ENCODE measurements at places on chromosomes 3 and 15. TPM values are rescaled to one million over a fixed set of nuclear protein-coding genes. Genes with fewer than 3 reads are reported as not detected.

ANKUB1 gene
- 0.78 TPM for total RNA-seq

SHC4 gene
- total RNA-seq: 5.5 TPM

DNA sequence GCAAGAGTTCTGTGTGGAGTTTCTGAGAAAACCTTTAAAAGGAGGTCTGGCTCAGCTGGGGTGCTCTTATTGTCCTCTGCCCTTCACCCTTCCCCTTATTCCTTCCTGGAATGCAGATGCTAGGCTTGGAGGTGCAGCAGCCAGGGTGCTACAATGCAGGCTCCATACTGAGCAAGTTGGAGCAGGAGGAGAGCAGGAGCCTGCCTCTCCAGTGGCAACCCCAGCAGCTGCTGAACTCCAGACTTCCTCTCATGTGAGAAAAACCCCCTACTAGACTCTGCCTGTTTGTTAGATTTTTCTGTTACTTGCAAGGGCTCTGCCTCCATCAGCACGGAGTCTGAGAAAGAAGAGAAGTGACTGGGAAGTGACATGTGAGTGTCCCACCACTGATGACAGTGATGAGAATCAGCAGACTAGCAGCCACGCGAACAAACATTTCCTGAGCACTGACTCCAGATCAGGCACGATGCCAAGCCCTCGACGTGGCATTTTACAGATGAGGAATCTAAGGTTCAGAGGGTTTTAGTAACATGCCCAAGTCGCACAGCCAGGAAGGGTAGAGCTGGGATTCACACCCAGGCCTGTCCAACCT, 16.1 kb upstream of the RARRES1 start:
- DNase-seq: no peak

AADACL2 gene
- total RNA-seq: not detected

DNA sequence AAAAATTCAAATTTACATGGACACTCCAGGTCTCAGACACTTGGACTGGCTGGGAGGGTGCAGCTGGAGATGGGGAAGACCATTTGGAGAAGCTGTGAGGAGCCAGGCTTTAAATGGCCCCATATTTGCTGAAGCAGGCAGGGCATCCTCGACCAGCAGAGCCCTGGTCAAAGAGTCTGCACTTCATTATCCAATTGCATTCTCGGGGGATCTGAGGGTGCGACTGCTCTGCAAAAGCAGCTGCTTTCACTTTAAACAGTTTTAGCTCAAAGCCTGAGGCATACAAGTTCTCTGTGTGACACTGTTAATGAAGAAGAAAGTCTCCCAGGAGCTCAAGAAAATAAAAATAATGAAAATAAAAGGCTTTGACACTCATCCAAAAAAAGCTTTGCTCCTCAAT, 98.0 kb upstream of the SLC25A36 start:
- no peak for DNase-seq

ISLR2 gene
- total RNA-seq: 168 TPM

ISLR gene
- total RNA-seq: 8.9 TPM

DNA sequence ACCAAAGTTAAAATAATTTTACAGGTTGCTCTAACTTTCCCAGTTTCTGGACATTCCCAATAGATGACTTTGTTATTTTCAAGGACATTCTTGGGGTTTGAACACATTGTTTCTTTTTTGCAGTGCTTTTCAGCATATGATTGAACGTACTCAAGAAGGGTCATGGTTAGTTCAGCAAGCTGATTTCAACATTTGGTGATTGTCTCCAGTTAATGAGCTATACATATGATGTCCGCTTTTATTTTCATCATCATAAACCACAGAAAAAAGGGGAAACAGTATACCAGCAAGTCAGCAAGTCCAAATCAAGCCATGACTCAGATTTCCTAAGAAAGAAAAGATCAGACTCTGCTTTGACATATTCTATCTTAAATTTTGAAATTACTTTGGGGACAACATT, 69.4 kb downstream of the B3GALNT1 start:
- DNase-seq: no peak

APH1B gene
- 30.6 TPM for total RNA-seq

GRCh38 chr3:88013592-88013991, 45.2 kb downstream of the CGGBP1 start:
- DNase-seq: no peak

- no peak for DNase-seq
Measured at GRCh38 chr3:38651153-38651789, 1.8 kb upstream of the SCN5A start.

LRRC3B gene
- total RNA-seq: 51.3 TPM

RBPMS2 gene
- not detected for total RNA-seq

DNA sequence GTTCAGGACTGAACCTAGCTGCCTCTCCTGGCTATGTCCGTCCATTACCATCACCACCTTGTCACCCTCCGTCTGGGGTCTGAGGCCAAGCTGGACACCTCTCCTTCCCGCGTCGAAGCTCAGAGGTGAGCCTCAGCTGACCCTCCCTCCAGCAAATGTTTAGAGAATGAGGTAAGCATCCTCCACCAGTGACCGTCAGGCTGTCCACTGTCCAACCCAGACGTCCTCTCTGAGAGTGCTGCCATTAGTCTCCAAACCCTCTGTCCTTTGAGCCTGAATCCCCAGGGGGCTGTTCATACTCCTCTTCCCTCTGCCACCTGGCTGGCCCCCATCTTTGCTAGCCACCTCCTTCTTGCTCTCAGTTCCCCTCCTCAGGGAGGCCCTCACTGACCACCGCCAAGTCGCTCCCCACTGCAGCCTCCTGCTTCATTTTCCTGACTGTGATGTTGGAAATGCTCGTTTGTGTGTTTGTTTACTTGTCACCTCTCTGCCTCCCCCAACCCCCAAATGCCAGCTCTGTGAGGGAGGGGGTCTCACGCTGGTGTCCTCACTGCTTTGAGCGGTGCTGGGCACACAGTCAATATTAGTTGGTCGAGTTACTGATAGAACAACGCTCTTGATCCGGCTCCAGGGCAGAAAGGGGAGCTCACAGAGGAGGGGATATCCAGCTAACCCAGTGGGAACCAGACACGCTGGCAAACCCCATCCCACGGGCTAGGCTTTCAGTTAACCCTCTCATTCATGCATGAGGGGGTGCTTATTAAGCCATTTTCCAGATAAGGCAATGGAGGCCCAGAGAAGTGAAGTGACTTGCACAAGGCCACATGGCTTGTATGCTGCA, 64.9 kb downstream of the IQSEC1 start:
- DNase-seq: no peak

GRCh38 chr3:72633534-72633933, 214.7 kb downstream of the SHQ1 start:
- DNase-seq: no peak

- no peak for DNase-seq
Measured at GRCh38 chr3:171343693-171344092, 116.5 kb downstream of the TNIK start.

SLC35G2 gene
- 14.7 TPM for total RNA-seq

VWA5B2 gene
- 0.31 TPM for total RNA-seq

DNA sequence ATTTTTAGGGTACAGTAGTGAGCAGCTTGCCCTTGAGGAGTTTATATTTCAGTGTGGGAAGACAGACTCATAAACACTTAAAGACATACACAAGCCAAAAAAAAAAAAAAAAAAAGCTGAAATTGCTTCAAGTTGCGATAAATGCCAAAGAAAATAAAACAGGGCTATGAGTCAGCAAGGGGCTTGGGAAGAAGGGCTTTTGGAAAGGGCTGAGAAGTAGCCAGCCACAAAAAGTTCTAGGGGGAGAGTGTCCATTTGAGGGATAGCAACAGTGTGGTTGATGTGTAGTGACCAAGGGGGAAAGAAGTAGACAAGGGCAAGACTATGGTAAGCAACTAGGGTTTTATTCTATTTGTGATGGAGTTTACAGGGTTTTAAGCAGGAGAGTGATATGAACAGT, 185.5 kb downstream of the ADAMTS9 start:
- DNase-seq: no peak

GRCh38 chr15:99566157-99566897, 543 bp downstream of the MEF2A start:
- no peak for DNase-seq

DNA sequence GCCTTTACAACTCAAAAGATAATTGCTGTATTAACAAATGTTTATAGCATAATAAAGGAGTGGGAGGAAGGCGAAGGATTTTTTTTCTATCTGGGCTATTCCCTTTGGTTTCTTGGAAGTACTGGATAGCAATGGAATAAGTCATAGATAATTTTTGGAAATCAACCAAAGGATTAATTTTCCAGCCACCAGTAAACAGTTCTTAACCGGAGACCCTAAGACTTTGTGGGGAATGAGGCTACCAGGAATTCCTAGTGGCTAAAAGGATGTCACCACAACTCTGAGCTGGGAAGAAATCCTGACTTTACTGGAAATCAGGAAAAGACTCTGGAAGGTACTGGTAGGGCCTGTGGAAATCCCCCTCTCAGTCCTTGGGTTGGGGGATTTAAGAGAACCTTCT, 138.4 kb upstream of the RARB start:
- no peak for DNase-seq

GRCh38 chr3:152706991-152707713, 127.8 kb upstream of the P2RY1 start:
- DNase-seq: no peak

GASK1A gene
- 8.4 TPM for total RNA-seq

- DNase-seq: no peak
Measured at GRCh38 chr3:3081381-3082233, 28.6 kb downstream of the IL5RA start.

DNA sequence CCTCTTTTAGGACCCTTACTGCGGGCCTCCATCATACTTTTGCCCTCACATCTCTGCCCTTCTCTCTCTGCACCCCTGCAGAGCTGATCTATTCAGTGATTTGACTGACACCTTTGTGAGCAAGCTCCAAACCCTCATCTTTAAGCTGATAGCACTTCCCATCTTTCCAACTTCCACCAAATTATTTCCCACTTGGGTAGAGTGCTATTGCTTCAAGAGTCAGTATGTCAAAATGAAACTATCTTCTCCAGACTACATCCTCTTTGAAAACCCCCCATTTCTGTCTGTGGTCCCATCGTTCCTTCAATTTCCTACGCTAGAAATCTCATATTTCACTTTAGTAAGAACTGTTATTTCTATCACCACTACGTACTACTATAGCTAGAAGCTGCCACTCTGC, 19.7 kb downstream of the ZWILCH start:
- no peak for DNase-seq

DNA sequence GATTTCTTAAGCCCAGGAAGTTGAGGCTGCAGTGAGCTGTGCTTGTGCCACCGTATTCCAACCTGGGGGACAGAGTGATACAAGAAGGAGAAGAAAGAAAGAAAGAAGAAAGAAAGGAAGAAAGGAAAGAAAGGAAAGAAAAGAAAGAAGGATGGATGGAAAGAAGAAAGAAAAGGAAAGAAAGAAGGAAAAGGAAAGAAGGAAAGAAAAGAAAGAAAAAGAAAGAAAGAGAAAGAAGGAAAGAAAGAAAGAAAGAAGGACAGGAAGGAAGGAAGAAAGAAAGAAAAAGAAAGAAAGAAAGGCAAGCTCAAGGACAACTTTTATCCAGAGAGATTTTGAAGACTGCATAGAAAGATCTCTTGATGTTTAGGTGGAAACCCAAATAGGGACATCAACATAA, 120.7 kb downstream of the GMNC start:
- DNase-seq: no peak

- no peak for DNase-seq
Measured at GRCh38 chr15:101597360-101597928, 54.7 kb downstream of the TM2D3 start.

EOMES gene
- total RNA-seq: 14.5 TPM

SLC6A20 gene
- 2.7 TPM for total RNA-seq

CD80 gene
- 0.78 TPM for total RNA-seq

GRCh38 chr3:57692396-57693147, at the start of gene DENND6A:
Gene DENND6A, minus strand, starts transcription at chr3:57693077. Its CDS starts 59 bp downstream, at chr3:57693018.
- peak; percentile 92 for DNase-seq

SAXO2 gene
- 4.1 TPM for total RNA-seq

- no peak for DNase-seq
Measured at GRCh38 chr3:57031631-57032541, 28.6 kb upstream of the SPATA12 start.

GRCh38 chr15:78418686-78419085, 19.3 kb upstream of the IREB2 start:
- DNase-seq: no peak

- peak; percentile 0 for DNase-seq
Measured at GRCh38 chr3:33659856-33660434, 58.1 kb downstream of the CLASP2 start.

DNA sequence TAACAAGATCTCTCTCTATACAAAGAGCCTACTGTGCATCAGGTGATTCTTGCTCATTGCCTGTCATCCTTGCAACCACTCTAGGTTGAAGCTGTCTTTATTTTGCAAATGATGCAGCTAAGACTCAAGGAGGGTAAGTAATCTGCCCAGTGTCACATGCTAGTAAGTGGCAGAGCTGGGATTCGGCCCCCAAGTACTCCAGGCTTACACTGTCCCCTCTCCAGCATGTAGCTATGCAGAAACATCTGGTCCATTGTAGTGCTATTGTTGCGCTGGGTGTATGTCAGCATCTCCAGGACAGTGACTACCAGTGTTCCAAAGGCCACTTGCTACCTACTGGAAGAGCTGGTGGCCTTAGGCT, 248.9 kb downstream of the SLCO3A1 start:
- no peak for DNase-seq

CHDH gene
- total RNA-seq: 1.4 TPM

- no peak for DNase-seq
Measured at GRCh38 chr15:85475317-85475701, 94.9 kb downstream of the AKAP13 start.

All from occipital lobe (tissue), 3 donors.